ENCODE measurements at places on chromosomes 2 and 18.

DNA sequence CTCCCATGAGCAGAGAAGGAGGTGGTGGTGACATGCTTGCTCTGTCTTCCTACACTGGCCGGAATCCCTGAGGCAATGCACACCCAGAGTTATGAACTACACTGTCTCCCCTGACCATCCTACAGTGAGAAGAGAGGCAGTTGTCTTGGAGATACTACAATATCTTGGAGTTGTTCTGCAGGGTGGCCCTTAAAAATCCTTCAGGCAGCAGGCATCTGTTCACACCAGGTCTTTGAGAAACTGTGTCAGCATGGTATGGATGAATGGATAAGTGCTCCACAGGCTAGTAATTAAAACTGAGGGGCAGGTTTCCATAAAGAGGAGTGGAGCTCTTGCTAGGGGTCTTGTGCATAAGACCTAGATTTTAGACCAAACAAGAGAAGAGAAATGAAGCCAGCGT lies 223.7 kb upstream of the COPS8 start:
- no peak for DNase-seq

- DNase-seq, result no peak
These were observed 210.1 kb upstream of the RAB6C start for GRCh38 chr2:129769185-129769991.

- DNase-seq, result peak; percentile 66
These were observed 60.8 kb downstream of the MFSD6 start for GRCh38 chr2:190468814-190469569.

DNA sequence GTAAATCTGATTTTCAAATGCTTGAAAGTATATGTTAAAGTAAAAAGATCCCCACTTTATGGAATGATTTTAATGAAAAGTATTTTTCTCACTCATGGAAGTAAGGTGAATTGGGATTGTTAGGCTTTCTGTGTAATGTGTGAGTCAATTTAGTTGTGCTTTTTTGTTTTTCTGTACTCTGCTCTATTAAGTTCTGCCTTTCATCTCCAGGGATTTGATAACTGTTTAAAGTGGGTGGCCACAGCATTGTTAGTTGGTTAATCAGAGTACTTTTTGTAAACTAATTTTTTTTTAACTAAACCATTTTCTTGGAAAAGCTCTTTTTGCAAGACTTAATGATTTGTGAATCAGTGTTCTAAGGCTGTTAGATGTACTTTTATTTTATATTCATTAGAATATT lies 76.8 kb downstream of the ABI2 start:
- no peak for DNase-seq

DNA sequence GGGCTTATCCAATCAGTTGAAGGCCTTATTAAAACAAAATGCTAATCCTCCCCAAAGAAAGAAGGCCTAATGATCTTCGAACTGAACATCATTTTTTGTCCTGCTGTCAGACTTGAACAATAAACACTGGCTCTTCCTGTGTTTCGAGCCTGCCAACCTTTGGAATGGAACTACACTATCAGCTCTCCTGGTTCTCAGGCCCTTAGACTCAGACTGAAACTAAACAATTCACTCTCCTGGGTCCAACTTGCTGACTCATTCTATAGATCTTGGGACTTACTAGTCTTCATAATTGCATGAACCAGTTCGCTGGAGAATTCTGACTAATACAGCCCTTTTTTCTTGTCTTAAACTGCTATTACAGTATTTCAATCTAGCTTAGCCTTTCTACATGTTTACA lies 235.2 kb downstream of the LNPK start:
- no peak for DNase-seq

GRCh38 chr2:230891064-230891463 lies 26.3 kb downstream of the ITM2C start:
- DNase-seq, result no peak
